SW 1271 (cell line): ENCODE measurements at places on chromosomes 11 and 22.

GRCh38 chr11:46948378-46949131, 12.0 kb downstream of the CSTPP1 start:
- DNase-seq: no peak

- no peak for DNase-seq
Measured at GRCh38 chr11:44579302-44579761, 13.9 kb downstream of the CD82 start.

DNA sequence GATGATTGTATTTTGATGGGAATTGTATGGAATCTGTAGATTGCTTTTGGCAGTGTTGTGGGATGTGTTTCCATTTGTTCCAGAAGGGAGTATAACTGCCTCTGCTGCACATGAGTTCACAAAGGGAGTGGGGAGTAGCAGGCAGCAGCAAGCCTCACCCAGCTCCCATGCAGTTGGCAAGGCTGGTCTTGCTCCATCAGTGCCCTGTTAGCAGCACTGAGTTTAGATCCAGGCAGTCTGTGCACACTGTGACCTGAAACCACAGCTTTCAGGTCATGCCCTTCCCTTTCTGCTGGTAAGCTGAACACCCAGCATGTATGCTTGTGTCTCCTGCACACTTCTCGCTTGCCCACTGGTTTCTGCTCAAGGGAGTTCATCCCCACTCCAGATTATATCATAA, 3.7 kb upstream of the NUCB2 start:
- no peak for DNase-seq

- no peak for DNase-seq
Measured at GRCh38 chr11:30435488-30435887, 112.6 kb downstream of the ARL14EP start.

DNA sequence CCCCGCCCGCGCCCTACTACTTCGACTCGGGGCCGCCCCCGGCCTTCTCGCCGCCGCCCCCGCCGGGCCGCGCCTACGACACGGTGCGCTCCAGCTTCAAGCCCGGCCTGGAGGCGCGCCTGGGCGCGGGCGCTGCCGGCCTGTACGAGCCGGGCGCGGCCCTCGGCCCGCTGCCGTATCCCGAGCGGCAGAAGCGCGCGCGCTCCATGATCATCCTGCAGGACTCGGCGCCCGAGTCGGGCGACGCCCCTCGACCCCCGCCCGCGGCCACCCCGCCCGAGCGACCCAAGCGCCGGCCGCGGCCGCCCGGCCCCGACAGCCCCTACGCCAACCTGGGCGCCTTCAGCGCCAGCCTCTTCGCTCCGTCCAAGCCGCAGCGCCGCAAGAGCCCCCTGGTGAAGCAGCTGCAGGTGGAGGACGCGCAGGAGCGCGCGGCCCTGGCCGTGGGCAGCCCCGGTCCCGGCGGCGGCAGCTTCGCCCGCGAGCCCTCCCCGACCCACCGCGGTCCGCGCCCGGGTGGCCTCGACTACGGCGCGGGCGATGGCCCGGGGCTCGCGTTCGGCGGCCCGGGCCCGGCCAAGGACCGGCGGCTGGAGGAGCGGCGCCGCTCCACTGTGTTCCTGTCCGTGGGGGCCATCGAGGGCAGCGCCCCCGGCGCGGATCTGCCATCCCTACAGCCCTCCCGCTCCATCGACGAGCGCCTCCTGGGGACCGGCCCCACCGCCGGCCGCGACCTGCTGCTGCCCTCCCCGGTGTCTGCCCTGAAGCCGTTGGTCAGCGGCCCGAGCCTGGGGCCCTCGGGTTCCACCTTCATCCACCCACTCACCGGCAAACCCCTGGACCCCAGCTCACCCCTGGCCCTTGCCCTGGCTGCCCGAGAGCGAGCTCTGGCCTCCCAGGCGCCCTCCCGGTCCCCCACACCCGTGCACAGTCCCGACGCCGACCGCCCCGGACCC, 17.4 kb upstream of the ACR start:
- no peak for DNase-seq

- DNase-seq: no peak
Measured at GRCh38 chr22:43550672-43551071, 138.9 kb downstream of the MPPED1 start.

DNA sequence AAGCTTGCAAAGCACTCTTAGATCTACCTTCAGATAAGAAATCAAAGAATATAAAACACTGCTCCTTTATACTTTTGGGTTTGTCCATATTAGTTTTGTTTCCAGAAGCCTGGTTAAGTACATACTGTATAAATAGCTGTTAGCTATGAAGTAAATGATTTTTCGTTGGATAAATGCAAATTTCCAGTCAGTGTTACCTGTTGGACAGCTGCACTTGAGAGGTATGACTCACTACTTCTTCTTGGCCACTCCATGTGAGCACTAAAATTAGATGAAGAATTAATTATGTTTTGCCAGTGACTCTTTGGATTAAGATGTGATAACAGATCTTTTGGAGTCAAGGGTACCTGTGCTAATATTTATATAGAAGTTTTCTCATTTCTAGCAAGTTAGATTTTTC, 9.5 kb upstream of the TSG101 start:
- no peak for DNase-seq

DNA sequence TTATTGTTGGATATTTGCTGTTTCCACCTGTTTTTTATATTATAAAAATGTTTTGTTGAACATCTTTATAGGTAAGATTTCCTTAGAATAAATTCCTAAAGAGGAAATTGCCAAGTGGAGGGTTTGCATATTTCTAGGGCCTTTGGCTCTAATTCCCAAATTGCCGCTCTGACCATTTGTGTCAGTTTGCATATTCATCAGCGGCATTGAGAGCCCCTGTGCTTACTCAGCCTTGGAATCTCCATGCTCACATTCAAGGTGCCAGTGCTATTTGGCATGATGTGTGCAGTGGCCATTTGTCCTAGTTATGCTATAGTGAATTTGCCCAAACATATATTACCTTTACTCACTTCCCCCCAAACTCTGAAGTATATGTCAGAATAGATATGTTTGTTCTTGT, 25.5 kb downstream of the KREMEN1 start:
- DNase-seq: no peak

GRCh38 chr11:13313005-13313819, 35.6 kb downstream of the BMAL1 start:
- no peak for DNase-seq

DNA sequence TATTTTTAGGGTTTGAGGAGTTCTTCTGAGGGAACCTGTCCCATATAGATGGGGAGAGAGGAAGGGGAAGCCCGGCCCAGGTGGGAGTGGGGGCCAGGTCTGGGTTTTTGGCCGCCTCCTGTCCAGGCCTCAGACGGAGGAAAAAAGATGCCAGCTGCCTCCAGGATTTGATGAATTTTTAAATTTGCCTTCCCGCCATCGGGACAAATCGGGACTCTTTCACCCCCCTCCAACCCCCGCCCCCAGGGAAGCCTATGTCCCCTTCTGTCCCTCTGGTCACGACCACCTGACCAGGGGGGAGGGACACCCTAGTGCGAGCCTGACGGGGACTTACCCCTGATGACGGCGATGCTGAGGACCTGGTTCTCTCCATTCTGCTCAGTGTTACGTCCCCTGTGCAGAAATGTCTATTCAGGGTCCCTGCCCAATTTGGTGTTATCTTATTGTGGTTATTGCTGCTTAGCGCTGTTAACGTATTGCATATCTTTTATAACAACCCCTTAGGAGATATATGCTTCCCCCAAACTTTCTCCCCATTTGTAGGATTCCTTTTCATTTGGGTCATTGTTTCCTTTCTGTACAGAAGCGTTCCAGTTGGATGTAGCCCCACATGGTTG, 115.9 kb upstream of the GRK3 start:
- DNase-seq: no peak

DNA sequence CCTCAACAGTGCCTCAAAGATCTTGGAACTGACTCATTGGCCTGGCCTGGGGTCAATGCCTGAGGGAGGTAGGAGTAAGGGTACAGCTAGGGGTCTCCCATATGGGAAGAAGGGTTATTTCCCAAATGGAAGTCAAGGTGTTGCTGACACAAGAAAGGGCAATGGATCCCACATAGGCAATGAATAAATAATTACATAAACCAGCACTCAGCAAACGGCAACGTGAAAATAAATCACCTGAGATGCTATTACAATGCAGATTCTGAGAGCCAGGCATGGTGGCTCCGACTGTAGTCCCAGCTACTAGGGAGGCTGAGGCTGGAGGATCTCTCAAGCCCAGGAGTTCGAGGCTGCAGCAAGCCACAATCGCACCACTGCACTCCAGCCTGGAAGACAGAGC, 36.5 kb upstream of the SLC35C1 start:
- no peak for DNase-seq

GRCh38 chr11:79100093-79100910, 340.5 kb downstream of the TENM4 start:
- DNase-seq: no peak

- no peak for DNase-seq
Measured at GRCh38 chr11:120717042-120717441, 205.5 kb downstream of the GRIK4 start.

- no peak for DNase-seq
Measured at GRCh38 chr22:25545672-25546071, 18.8 kb upstream of the GRK3 start.

GRCh38 chr11:74370123-74370522, 28.1 kb downstream of the PGM2L1 start:
- DNase-seq: no peak

- no peak for DNase-seq
Measured at GRCh38 chr11:112345166-112345565, 84.5 kb upstream of the PLET1 start.

- DNase-seq: no peak
Measured at GRCh38 chr22:27882507-27883290, 36.4 kb downstream of the PITPNB start.

DNA sequence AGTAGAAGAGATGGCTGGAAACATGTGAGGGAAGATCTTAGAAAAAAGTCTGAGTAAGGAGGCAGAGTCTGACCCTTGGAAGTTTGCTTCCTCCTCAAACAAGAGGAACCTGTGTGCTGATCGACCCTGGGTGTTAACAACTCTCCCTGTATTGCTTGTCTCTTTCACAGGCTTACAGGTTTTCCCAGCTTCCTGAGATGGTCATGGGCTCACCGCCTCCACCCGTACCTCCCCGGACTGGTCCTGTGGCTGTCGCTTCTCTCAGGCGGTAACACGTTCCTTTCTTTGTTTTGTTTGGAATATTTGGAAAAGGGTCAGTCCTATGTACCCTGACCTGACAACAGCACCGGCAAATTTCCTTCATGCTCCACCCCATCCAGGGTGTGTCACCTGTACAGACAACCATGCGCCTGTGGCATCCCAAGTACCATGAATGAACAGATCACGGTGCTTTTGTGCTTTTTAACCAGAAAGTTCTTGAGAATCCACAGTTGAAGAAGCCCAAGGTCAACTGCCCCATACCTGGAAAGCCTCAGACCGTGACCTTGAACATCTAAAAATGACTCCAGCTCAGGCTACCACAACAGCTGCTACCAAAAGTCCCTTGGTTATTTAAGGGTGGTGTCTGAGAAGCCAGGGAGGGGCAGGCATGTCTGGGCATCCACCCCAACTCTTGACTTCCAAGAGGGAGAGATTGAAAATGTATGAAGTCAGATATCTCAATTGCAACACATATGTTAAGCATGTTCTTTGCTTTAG, 44.6 kb downstream of the C11orf91 start:
- no peak for DNase-seq

DNA sequence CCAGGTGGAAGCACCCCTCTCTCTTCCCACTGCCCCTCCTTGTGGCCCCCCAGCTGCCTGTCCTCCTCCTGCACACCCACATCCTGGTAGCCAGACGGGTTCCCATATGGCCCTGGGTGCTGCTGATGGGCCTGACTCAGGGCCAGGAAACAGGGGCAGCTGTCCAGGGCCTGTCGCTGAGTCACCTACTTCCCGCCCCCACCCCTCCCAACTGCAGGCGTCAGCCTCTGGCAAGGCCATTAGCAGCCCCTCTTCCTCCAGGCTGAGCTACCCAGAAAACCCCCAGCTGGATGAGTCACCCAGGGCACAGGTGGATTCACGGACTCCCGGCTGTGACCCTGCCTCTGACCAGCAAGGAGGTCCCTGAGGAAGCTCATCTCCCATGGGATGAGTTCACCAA, 6.9 kb upstream of the GAL start:
- peak; percentile 88 for DNase-seq

DNA sequence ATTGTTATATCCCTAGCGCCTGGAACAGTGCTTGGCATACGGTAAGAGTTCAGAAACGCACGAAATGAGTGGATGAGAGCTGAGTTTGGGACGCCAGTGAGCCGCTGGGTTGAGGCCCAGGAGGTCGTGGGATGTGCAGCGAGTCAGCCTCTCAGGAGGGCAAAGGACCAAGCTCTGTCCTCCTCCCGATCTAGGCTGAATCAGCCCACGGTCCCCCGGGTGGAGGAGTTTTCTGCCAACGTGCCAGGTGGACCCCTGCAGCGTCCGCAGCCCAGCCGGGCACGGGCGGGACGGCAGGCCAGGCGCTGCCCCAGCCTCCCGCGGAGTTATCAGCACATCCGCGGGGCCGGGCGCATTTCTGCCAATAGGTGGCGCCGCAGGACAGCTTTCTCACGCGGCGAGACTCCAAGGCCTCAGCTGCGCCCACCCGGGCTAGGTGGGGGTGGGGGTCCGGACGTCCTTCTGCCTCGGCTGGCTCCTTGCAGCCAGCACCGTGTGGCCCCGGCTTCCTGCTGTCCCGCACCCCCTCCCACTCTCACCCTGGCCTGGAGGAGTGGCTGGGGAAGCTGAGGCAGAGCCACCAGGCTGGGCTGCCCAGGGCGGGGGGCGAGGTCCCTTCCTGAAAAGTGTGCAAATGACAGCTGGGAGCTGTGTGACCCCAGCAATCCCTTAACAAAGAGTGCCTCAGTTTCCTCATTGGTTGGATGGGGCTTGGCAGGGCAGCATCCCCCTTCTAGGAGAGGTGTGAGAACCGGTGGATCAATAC, 2.2 kb upstream of the RPS19BP1 start:
- peak; percentile 41 for DNase-seq

GRCh38 chr11:21323617-21324016, 654.2 kb downstream of the NELL1 start:
- no peak for DNase-seq

DNA sequence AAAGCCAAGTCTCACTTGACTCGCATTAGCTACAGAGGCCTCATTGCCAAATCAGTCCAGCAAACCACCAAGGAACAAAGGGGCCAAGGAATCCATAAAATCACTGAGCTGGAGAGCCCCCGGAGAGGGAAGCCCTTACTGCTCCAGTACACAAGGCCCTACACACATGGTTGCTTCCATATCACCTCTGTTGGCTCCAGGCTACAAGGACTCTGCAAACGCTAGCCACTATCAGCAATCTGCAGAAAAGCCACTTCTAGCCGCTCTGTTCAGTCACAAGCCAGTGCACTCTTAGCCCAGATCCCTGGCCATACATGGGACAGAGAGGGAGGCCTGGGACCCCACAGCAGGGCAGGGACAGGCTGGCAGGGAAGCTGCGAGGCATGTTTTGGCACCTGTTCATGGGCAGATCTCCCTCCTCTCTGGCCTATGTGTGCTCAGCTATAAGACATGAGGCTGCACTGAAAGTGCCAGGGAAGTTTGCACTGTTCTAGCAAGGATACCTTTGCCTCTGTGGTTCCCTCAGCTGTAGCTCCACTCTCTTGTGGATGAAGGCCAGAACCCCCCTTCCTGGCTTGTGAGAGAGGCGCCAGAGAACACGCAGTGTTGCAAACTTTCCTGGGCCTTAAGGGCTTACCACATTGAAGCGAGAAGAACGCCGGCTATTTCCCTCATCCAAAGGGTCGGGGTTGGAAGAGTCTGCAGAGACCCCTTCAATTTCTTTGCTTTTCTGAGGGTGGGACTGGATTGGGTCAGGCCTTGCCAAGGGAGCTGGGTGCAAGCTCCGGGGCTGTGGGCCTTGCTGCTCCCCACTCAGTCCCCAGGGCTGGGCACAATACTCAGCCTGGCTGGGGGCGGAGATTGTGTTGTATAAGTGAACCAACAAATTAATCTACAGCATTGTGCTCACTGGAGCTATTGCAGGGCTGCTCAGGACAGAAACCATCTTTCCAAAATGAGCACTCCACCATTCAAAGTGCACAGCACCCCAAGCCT, 108.7 kb upstream of the PITPNB start:
- DNase-seq: no peak
